Activated naive CD8-positive, alpha-beta T cell treated with anti-CD3 and anti-CD28 coated beads, Interleukin-2, amount 10 ng/mL, durations not matched to agents 7 days and 5 days (primary cell): ENCODE measurements at places on chromosomes 2 and 18.

DNA sequence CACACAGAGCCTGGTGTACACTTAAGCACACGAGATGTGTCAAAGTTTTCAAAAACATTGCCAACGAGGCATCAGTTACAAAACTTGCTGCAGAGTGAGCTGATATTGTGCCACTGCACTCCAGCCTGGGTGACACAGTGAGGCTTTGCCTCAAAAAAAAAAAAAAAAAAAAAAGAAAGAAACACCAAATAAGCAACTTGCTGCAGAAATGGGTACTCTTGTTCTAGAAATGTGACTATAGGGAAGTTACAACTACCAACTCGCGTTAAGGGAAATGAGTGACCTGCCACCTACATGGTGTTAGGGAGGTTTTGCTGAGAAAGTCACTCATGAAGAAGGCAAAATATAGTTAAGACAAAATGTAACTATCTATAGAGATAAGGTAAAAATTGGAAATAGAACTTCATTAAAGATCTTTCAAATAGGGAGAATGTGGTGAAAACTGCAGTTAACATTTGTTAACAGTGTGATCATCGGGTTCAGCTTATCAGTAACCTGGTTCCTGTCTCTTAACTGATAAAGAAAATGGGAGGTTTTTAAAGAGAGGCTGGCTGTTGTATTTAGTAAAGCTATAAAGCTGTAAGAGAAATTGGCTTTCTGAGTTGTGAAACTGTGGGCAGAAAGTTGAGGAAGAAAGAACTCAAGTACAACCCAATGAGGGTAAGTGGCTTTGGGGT is at the start of gene IL1RL1:
TSS of gene IL1RL1 (plus strand) at position 600 of the 677 bp plus-strand sequence. CDS start 26,702 bp downstream, outside the sequence.
- DNase-seq: no peak

- no peak for DNase-seq
Measured at GRCh38 chr2:36403675-36404230, 48.2 kb downstream of the CRIM1 start.

DNA sequence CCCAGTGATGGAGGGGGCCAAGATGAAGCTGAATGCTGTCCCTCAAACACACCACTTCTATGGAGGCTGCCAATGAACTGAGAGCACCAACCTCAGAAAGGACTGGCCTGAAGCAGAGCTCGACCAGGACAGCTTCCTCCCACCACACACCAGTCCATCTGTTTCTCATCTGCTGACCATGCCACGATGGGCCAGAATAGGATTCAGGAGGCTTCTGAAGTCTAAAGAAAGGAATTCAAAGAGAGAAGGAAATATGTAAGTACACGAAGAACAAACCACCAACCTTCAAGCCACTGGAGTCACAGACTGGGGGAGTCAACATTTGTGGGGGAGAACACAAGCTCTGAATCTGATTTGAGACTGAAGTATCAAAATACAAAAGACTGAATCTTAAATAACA is 157.6 kb upstream of the CCDC68 start:
- DNase-seq: no peak

DNA sequence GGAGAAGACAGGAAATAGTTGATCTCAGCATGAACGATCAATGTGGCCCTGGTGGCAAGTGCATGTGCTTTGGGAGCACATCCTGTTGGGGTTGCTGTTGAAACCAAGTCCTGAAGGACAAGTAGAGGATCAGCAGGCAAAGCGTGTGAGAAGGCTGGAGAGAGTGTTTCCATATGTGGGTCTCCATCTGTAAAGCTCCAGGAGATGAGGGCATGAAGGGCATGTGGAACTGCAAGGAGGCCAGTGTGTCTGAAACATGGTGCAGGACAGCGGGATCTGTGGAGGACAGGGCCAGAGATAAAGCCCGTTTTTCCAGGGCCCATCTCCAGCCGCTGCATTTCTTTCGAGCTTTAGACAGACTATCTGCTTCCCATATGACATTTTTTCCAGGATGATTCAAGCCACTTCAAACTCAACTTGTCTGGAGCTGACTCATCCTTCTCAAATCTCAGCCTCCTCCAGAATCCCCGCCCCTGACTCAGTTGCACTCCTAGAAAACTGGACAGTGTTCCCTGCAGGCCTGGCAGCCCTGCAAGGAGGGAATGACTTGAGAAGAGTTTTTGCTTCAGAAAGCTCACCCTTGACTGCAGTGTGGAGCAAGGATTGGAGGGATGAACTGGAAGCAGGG is 226.1 kb downstream of the VAPA start:
- no peak for DNase-seq

DNA sequence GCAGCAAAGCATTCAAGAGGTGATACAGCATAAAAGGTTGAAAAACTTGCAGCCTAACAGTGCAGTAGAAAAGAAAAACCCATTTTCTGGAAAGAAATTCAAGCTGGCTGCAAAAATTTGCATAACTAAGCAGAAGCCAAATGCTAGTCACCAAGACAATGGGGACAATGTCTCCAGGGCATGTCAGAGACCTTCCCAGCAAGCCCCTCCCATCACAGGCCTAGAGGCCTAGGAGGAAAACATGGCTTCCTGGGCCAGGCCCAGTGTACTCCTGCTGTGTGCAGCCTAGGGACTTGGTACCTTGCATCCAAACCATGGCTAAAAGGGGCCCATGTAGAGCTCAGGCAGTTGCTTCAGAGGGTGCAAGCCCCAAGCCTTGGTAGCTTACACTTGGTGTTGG is 405.1 kb upstream of the CYRIA start:
- DNase-seq: no peak

GRCh38 chr2:187580462-187581124 is 26.4 kb upstream of the TFPI start:
- DNase-seq: no peak

- DNase-seq: no peak
Measured at GRCh38 chr2:235009081-235009480, 57.3 kb downstream of the SH3BP4 start.
